NCI-H2171 (cell line): ENCODE measurements at places on chromosomes 4 and X.

GRCh38 chr4:168621806-168622589 lies 125.1 kb downstream of the PALLD start:
- DNase-seq = no peak

DNA sequence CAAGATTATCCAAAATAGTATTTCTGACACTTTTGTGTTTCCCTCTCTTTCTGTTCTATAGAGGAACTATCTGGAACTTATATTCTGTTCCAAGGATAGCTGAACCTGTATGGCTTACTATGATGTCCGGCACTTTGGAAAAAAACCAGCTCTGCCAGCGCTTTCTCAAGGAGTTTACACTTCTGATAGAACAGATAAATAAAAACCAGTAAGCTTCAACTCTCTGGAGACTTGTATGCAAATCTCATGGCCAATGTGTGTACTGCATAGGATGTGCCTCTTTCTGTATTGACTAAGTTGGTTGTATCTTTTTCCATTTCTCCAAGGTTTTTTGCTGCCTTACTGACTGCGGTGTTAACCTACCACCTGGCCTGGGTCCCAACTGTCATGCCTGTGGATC lies 92.5 kb downstream of the FNIP2 start:
- DNase-seq = no peak

DNA sequence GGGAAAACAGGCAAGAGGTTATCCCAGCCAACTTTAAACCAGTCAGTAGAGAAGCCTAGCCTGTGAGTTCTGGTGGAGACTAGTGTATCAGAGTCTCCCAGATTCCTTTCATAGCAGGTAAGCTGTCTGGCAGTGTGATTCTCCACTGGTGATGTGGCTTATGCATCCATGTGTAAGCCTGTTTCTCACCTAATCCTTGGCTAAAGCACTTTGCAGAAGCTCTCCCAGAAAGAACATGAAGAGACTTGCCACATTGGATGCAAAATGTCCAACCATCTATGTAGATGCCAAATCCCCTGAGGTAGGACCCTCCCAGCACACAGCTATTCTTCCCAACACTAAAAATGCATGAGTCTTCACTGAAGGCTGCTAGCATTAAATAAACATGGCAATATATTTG lies 111.7 kb downstream of the CHRNA9 start:
- DNase-seq = no peak

- no peak for DNase-seq
Observed at GRCh38 chr4:109275066-109275745, 27.3 kb downstream of the COL25A1 start.

GRCh38 chrX:132033166-132033565 lies 10.1 kb downstream of the STK26 start:
- no peak for DNase-seq

GRCh38 chrX:21167011-21167410 lies 207.2 kb upstream of the CNKSR2 start:
- no peak for DNase-seq

- no peak for DNase-seq
Observed at GRCh38 chr4:23923141-23923540, 33.3 kb upstream of the PPARGC1A start.

DNA sequence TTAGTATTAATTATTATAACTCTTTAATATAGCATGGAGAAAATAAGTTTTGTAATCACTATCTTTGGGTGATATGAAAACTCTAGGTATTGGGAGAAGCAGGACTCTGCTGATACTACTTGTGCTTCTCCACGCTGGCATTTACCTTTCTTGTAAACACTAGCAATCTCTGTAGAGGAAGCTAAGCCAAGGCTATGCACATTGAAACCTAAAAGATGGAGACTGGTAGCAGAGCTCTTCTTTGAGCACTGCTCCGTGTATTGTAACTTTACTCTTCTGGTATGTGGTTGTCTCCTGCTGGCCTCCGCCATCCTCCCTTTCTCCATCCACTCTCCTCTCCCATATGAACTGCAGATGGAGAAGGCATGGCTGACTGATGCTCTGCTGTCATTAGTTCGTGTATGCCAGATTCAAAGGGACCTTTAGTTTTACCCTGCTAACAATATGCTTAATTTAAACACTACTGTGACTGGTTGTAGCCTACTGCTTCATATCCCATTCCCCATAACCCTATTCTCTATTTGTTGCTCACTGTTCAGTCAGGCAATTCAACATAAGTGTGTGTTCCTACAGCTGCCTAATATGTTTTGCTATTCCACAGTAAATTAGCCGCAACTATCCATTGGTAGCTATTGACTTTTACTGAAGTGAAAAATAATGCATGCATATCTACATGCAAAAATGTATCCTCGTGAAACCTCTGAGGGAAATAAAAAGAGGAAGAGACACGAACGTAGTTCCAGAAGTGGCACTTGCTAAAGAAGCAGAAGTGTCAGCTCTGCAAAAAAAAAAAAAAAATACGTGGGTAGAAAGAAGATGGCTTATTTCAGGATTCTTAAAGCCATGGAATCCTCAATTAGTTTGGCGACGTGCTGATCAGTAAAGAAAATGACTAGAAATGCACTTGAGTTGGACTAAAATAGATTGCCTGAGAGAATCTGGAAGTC lies 55.6 kb upstream of the CCSER1 start:
- DNase-seq = no peak

DNA sequence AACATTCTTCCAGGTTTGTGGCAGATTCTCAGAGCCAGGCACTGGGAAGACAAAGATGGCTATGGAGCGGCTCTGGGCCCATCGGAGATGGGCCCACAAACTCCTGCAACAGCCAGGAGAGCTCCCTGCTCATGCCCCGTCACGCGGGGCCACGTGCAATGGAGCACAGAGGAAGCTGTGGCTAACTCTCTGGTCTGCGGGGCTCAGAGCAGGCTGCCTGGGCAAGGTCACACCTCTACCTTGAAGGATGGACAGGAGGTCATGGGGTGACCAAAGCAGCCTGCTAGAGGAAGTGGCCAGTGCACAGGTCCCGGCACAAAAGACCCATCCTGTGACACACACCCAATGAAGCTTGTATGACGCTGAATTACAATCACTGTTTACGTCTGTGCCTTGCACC lies 45.2 kb downstream of the C4orf50 start:
- no peak for DNase-seq

DNA sequence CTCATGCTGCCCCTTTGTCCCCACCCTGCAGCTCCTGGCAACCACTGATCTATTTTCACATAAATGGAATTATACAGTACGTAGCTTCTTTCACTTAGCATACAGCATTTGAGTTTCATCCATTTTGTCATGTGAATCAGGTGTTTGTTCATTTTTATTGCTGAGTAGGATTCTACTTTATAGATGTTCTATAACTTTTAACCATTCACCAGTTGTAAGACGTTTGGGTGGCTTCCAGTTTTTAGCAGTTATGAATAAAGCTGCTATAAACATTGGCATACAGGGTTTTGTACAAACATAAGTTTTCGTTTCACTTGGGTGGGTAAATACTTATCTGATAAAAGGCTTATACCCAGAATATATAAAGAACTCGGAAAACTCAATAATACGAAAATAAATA lies 102.3 kb upstream of the KLHL13 start:
- DNase-seq = no peak

DNA sequence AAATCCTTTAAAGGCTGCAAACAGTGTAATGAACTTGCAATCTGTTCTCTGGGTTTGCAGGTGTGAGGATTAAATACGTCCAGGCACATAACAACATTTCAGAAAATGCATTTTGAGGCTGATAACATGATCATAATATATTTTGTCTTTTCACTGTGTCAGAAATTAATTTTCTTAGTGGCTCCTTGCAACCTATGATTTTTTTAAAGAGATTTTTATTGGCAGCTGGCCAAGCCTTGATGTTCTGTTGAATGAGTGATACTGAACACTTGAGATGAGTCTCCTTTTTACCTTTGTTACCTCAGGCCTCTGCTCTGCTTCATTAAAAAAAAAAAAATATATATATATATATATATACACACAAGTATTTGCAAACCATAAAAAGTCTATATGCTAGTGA lies 68.2 kb upstream of the TENM3 start:
- DNase-seq = no peak

- no peak for DNase-seq
Observed at GRCh38 chrX:10112510-10112909, 44.3 kb upstream of the CLCN4 start.

GRCh38 chr4:83083925-83084475 lies 30.5 kb downstream of the PLAC8 start:
- DNase-seq = no peak

- no peak for DNase-seq
Observed at GRCh38 chr4:4776934-4777333, 82.5 kb upstream of the MSX1 start.

GRCh38 chr4:130092187-130093015 lies 996.4 kb downstream of the C4orf33 start:
- DNase-seq = no peak

- DNase-seq = no peak
Observed at GRCh38 chr4:47667552-47667951, 170.3 kb downstream of the CORIN start.

DNA sequence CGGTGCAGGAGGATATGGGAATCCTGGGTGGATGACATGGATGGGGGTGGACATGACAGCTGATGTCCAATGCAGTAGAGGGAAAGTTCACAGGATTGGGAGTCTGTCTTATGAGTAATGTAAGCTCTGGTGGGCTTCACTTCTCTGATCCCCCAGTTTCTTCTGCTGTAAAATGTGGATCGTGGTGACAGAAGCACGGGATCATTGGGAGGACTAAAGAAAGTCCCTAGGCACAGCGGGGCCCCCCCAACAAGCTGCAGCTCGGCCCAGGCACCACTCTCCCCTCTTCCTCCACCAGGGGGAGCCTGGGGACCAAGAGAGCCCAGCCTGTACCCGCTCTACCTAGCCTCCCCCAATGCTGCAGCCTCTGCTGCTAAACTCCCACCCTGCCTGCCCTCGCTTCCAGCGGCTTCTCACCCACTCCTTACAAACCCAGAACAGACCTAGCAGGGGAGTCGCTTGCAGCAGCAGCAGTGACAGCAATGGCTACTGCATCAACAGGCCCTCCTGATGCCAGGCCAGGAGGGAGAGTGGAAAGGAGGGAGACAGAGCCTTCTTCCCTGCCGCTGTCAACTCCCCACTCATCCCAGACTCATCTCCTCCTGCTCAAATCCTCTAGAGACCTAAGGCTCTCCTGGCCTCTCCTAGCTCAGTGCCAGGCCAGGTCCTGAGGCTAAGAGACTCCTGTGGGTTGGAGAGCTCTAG lies 36.1 kb upstream of the IQSEC2 start:
- no peak for DNase-seq

- DNase-seq = no peak
Observed at GRCh38 chrX:30589146-30589888, 11.8 kb upstream of the TASL start.

DNA sequence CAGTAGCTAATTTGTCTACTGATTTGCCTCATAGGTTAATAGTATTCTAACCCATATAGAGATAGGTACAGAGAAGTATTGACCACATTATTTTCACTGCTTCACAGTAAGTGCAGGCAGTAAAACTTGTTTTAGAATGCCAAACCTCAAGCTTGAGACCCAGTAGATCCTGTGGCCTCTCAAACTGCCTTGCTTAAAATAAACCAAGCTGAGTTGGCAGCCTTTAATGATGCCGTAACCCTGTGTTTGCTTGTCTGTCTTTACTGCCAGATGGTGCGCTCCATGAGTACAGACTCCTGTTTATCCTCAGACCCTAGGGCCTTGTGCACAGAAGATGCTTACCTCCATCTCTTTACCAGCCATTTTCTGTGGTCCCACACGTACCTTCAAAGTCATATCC lies 50.8 kb downstream of the ANXA3 start:
- no peak for DNase-seq

GRCh38 chrX:94914235-94914634 lies 1240.2 kb downstream of the FAM133A start:
- no peak for DNase-seq

DNA sequence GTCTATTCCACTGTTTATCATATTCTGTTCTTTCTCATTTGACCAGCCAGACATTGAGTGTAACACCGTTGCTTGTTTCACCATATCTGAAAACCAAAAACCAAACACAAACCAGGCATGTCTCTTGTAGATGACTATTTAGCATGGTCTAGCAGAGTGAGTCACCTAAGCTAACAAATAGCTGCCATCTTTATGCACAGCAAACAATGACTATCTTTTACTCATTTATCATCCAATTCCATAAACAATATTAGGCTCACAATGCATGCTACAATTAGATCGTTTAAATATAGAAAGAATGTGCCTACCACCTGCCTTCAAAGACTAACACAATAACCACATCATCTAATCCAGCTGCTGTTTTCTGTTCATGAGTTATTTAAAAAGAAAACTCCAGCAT lies 495.4 kb downstream of the PCDH19 start:
- DNase-seq = no peak

- no peak for DNase-seq
Observed at GRCh38 chrX:94288972-94289371, 615.0 kb downstream of the FAM133A start.

- DNase-seq = no peak
Observed at GRCh38 chr4:145722561-145722960, 42.6 kb downstream of the C4orf51 start.

DNA sequence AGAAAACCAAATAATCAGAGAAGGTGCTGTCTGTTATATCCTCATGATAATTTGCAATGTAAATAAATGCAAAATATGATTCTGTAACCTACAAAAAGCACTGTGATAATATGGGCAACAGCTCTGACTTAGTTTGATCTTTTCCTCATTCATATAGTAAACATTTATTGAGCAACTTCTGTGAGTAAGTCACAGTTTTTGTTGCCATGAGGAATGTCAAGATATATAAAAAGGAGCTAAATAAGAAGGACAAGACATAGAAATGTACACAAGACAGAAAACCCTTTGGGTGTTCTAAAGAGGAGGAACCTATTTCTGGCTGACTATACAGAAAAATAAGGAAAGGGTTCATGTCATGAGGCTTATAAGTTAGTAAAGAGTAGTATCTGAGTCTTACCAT lies 44.3 kb downstream of the ARSJ start:
- no peak for DNase-seq

DNA sequence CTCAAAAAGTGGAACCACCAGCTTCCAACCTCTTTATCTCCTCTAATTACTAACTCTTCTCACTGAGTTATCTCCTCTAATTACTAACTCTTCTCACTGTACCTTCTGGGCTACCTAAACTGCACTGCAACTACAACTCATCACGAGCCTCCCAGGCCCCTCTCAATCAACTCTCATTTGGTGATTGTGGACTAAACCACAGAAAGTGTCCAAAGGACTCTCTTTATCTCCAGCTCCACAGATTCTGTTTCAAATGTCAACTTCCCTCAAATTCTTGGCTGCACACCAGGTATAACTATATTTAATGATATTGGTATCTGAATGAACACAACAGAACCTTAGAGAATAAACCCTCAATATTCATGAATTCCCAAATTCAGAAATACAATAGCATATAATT lies 182.9 kb downstream of the MAML3 start:
- DNase-seq = no peak
